ENCODE measurements at places on chromosomes 2 and 18.

GRCh38 chr18:49546278-49546677 is 15.6 kb upstream of the LIPG start:
- no peak for DNase-seq

- DNase-seq = no peak
Observed at GRCh38 chr18:33812186-33812585, 234.2 kb downstream of the ASXL3 start.

- no peak for DNase-seq
Observed at GRCh38 chr2:73091164-73091563, 19.7 kb upstream of the SFXN5 start.

DNA sequence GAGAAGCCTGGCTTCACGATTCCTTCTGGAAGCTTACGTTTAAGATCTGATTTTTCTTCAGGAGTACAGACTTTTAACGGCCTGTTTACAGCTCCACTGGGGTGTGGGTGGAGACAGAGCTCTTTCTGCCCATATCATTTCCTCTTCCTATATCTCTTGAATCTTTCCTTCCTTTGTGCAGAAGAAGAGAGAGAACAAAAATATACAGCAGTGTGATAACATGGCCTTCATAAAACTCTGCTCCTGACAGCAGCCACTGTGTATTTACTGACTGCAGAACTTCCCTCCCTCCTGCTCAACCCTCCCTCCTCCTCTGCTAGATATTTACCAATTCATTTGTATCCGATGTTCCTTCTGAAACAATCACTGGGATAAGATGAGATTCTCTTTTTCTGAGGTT is 34.1 kb upstream of the REEP1 start:
- DNase-seq = no peak

- no peak for DNase-seq
Observed at GRCh38 chr18:77131100-77131651, 1.4 kb downstream of the MBP start.

- no peak for DNase-seq
Observed at GRCh38 chr2:171482308-171482707, 40.0 kb upstream of the CYBRD1 start.

- no peak for DNase-seq
Observed at GRCh38 chr2:216316743-216317142, 55.5 kb downstream of the MARCHF4 start.

GRCh38 chr2:230998882-230999281 is 3.0 kb downstream of the SPATA3 start:
- DNase-seq = no peak

DNA sequence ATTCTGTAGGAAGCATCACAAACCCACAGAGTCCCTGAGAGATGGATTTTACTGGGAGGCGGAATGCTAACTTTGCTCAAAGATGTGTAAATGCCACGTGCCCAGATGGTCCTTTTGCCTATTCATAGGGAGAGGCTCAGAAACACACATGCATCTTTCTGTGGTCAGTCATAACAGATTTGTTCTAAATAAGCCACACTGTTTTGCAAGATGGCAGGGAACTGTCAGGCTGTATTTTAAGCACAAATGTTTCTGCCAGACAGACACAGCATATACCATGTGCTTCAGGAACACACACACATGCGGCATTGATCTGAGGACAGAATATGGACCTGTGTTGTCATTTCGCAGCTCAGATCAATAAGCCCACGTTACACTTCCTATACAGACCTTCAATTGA is 312.0 kb downstream of the GPD2 start:
- DNase-seq = no peak

GRCh38 chr2:96788442-96789244 is 27.4 kb upstream of the CNNM3 start:
- no peak for DNase-seq

DNA sequence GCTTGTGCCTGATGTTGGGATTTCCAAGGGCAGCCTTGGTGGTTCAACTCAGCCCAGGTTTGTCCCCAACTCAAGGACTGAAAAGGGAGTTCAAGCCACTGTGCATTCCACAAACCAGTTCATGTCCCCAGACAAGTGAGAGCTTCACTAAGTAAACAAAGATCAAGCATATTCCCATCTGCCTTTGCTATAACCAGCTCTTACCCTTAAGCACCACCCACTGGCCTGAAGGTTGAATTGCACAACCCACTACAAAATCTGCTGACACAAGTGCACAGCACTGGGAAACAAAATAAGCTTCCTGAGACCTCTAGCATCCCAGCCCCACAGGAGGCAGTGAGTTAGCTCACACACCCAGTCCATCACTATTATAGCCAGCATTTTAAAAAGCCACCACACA is 516.7 kb downstream of the NR4A2 start:
- DNase-seq = no peak

GRCh38 chr2:157193461-157193860 is 64.0 kb upstream of the GALNT5 start:
- no peak for DNase-seq

GRCh38 chr18:35515460-35516130 is 17.8 kb upstream of the INO80C start:
- DNase-seq = no peak

GRCh38 chr18:47749600-47749973 is 180.9 kb downstream of the SMAD2 start:
- no peak for DNase-seq

DNA sequence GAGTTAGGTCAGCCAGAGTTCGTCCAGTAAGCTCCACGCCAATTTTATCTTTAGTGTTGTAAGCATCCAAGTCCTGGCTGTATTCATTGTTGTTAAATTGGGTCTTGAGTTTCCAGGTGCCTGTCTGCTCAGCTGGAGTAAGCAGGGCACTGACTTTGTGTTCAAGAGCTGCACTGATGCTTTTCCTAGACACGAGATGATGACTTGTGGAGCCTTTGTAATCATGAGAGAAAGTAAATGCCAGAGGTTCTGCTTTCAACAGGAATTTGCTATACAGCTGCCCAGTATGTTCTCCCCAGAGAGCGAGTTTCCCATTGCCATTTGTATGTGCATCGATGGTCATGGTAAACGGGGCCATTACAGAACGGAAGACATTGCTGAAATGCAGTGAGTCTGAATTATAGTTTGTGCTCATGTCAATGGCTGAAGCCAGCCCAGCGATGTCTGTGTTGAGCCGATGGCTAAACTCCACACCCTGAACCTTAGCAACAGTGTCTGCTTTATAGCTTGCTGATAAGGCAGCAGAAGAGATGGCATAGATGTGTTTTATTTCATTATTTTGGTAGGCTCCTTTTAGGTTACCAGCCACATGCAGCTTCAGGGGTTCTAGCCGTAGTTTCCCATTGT is 32.9 kb downstream of the APOB start:
- DNase-seq = no peak

GRCh38 chr18:58216071-58216481 is 172.1 kb downstream of the NEDD4L start:
- no peak for DNase-seq

DNA sequence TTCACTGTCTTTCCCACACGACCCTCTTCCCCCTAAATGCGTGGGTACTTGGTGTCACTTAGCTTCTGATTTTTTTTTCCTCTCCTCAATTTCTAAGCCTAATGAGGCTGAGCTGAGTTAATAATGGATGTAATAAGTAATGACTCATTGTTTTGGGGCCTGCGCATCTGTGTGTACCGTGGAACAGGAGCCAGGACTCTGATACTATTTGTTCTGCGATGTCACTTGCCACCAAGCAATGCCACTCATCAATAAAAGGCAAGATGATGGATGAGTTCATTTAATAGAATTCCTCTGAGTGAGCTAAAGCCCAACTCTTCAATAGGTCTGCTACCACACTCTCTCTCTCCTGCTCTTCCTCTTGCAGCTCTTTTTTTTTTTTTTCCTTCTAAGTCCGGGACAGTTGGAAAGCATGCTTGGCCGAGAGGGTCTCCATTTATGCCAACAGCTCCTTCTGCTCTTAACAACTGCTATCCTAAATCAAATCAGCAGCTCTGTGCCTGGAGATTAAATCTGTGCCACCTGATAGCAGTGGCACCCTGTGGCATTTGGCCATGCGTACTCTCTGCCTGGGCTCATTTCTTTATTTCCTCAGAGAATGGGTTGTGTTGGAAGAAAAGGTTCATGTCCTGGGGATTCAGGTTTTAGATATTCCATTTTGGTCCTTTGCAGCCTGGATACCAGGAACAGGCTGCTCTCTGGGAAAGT is 1284.2 kb upstream of the PIK3C3 start:
- DNase-seq = no peak

GRCh38 chr18:36828157-36828629 is 609 bp downstream of the TPGS2 start:
- no peak for DNase-seq

DNA sequence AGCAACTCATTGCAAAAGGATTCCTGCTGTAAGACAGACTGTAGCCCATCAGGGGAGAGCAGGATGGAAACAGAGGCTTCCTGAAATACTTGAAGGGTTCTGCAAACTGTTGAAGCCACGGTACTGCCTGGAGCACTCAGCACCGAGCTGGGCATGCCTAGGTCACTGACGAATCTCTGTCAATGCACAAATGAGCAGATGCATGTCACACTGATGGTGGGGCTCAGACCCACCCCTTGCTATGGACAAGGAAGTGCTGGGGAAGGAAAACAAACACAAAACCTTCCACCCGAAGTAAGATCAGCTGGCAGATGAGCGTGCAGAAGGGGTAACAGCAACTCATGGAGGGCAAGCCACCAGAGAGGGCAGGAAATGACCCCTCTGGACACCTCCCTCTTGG is 136.7 kb downstream of the BCL2 start:
- no peak for DNase-seq

DNA sequence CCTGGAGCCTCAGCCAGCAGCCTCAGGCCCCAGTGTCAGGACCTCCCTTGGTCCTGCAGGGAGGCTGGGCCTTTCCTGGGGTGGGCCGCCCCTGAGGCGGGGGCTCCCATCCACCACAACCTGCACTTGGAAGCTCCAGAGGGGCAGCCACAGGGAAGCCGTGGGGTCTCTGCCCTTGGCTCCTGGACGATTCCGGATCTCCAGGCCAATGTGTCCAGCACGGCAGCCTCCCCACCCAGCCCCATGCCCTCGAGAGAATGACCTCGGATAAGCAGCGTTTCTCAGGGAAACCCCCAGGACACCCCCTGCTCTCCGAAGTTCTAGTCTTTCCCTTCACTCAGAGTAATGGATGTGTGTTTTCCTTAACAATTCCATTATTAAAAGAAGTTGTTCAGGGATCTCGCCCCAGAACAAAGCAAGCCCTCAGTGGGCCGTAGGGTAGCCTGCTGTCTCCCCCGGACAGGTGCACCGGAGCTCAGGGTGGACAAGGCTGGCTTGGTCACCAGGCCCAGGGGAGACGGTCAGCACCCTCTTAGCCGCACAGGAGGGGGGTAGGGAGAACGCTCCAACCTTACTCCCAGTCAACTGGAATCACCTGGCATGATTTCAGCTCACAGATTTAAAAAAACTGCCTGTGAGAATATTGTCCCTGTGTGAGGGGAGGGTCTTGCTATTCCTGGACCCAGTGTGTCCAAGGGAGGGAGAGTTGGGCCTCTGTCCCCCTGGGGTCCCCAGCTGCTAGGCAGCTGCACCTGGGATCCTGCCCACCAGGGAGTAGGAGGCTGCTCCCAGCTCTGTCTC is 72.2 kb upstream of the OTOS start:
- no peak for DNase-seq

DNA sequence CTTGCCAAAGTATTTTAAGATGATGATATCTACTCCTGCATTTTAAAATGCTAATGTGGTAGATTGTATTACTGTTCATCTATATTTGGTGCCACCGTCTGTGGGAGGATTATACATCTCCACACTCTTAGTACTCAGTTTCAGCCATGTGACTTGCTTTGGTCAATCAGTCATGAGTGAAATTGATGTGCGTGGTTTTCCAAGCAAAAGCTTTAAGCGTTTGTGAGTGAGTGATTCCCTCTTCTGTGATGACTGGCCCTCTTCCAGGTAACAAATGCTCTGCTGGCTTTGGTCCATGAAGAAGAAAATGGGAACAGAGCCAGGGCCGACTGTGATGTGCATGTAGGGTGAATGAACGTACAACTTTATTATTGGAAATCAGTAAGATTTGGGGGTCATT is 330.4 kb downstream of the LPIN1 start:
- no peak for DNase-seq

DNA sequence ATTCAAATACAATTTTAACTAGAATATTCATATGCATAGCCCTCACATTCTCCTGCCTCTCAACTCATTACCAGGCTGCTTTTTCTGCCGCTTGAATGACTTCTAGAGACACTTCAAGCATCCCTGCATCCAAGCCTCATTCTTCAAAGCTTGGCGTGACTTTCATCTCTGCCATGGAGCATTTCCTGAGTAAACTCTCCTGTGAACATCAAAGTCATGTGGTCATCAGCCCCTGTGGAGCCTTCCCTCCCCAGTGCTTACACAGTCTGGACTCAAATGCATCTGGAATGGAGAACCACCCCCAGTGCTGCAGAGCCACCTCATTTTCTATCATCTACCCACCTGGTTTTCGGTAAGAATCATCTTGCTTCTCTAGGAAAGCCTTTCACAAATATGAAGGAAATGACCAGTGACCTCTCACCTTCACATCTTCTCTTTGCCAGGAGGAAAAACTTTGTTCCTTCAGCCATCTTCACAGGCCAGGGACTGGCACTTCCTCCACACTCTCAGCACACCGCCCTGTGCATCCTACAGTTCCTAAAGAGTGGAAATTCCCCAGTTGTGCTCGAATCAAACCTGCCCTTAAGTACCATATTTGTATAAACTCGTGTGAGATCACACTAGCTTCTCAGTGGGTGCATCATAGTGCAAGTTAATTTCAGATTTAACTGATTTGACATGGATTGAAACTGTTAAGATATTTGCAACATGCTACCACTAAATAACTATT is 116.4 kb downstream of the COL6A3 start:
- no peak for DNase-seq

DNA sequence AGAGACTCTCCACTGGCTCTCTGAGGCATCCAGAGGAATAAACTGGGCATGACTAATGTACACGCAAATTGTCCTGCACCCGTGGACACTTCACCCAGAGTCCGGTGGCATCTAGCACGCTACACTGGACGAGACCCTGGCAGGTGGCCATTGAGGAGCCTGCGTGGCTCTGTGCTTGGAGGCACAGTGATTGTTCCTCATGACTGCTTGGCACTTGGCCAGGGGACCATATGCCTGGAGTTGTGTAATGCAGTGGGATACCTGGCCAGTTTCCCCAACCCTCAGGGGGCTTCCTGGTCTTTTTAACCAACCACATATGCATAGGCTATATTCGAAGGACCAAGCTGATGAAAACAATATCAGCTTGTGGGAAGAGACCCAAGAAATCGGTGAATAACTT is 66.6 kb downstream of the MTCL1 start:
- DNase-seq = no peak

- no peak for DNase-seq
Observed at GRCh38 chr2:133819906-133820305, 251.6 kb upstream of the NCKAP5 start.

DNA sequence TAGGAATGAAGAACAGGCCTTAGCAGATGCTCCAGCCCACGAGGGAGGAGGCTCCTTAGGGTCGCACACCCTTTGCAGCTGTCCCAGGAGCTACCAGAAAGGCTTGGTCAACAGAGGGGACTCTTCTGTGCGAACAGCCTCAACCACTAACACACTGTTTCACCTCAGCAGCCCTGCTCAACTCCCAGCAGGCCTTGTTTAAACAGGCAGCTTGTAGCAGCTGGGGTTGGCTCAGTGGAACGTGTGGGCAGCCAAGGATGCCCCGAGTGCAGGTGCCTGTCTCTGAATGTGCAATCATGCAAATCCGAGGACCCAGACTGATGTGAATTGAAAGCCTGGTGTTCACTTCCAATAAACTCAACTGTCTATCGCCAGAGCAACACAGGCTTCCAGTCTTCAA is 88.7 kb upstream of the CXCR4 start:
- DNase-seq = no peak

GRCh38 chr2:44324971-44325426 is 36.3 kb downstream of the PREPL start:
- no peak for DNase-seq
